ENCODE measurements at places on chromosomes 11 and 22.
A peak's percentile ranks its signal among the peaks of the same experiment; 100 is the strongest.

DNA sequence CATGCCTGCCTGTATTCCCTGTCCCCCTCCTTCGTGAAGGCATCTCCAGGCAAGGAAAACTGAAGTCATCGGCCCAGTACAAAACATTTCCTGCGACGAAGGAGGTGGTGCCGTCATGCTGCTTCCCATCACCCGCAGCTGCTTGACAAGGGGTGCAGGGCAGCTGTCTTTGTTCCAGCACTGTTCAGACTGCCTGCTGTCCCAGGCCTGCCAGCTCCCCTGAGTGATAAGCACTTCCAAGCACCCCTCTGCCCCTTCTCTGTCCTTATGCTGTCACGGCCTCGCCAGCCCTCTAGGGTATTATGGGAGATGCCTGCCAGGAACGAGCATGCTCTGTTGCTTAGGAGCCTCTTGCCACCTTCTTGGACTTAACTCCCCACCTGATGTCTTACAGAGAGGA, 37.1 kb upstream of the BSX start:
- DNase-seq = no peak

GRCh38 chr11:73759610-73760134, 1.2 kb downstream of the RAB6A start:
- DNase-seq = no peak

GRCh38 chr11:128522055-128522942, 65.1 kb downstream of the ETS1 start:
- peak; percentile 70 for DNase-seq

GRCh38 chr22:20009582-20010306, 6.9 kb downstream of the ARVCF start:
- DNase-seq = no peak

DNA sequence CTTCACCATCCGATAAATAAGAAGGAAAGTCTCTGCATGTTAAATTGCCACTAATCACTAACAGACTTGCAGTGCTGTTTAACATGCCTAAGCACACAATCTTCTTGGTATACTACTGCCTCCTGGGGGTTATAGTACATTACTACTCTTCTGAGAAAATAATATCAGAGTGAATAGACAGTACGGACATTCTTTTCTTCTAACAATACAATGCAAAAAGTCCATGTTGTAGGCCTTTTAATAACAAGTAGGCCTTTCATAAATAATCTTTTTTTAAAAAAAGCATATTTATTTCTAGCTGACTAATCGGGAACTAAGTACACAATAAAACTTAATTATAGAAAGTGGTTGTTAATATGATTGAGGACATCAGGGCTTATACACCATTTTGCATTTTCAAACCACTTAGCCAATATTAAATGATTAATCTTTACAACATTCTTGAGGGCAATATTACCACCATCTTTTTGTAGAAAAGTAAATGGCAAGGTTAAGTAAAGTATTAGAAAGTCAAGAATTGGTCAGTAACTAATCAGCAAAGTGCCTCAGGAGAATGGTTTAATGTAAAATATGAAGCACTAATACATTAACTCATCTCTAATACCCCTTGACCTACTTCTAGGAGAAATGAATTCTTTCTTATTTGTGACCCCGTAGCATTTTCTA, 84.7 kb downstream of the TTC28 start:
- DNase-seq = no peak

GRCh38 chr22:36162127-36163034, 1.8 kb upstream of the APOL3 start:
- DNase-seq = no peak

DNA sequence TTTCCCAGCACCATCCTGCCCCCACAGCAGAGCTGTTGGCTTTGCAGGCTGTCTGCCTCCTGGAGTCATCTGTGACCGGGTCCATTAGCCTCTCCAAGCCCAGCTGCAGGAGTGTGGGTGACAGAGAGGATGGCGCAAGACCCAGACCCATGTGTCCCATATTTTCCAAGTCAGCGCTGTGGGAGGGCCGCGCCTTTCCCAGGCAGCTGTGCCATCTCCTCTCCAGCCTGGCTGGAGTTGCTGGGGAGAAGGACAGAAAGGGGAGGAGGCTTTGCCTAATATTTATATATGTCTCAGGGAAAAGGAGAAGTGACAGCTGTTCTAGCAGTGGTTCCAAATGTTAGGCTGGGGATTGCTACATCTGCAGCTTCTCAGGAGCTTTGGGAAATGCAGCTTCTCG, 15.7 kb downstream of the DTX4 start:
- DNase-seq = no peak

DNA sequence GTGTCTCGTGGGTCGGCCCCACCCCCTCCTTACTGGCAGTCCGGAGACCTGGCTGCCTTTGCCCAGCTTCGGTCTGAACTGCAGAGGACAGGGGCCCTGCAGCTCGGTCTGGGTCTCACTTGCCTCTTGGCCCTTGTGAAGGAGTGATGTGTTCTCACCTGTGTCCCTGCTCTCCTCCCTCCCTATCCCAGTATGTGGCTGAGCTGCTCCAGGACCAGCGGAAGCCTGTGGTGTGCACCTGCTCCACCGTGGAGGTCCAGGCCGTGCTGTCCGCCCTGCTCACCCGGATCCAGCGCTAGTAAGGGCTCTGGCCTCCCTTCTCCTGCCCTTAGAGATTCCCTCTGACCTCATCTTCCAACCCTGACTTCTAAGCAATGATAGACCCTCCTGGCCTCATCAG, 35.7 kb upstream of the RAB1B start:
- DNase-seq = no peak

DNA sequence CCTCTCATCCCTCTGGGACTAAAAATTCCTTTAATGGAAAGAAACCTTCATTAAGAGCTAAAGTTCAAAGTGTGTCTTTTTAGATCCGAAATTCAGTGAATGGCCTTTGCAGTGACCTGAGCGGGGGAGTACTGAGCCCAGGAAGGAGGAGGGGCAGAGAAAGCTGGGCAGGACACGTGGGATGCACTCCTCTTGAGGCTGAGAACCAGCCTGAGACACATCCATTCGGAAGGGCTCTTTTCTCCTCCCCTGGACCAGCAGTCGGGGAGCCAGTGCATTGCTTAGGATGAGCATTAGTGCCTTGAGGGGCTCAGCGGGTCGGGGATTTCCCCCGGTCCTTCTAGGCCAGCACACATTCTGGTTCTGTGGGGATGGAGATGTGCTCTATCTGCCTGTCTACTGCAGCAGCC, 258.9 kb upstream of the B3GAT1 start:
- DNase-seq = no peak

GRCh38 chr11:131511794-131512193, 141.4 kb downstream of the NTM start:
- no peak for DNase-seq

GRCh38 chr11:106234794-106235193, 157.3 kb downstream of the AASDHPPT start:
- DNase-seq = no peak

DNA sequence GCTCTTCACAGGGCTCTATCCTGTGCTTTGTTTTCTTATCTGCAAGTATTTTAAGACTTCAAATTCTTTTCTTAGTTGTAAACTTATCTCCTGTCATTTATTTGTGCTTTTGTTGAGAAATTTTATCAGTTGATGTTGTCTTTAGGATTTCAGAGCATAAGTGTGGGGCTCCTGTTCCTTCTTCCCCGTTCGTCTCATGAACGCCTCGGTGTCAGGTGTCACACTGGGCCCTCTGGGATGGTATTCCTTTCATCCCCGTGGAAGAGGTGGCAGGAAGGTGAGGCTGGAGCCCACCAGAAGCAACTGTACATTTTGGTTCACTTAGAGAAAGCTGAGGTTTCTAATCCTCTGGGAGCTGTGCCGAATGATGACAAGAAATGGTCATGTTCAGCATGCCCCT, 17.9 kb downstream of the NADSYN1 start:
- no peak for DNase-seq

DNA sequence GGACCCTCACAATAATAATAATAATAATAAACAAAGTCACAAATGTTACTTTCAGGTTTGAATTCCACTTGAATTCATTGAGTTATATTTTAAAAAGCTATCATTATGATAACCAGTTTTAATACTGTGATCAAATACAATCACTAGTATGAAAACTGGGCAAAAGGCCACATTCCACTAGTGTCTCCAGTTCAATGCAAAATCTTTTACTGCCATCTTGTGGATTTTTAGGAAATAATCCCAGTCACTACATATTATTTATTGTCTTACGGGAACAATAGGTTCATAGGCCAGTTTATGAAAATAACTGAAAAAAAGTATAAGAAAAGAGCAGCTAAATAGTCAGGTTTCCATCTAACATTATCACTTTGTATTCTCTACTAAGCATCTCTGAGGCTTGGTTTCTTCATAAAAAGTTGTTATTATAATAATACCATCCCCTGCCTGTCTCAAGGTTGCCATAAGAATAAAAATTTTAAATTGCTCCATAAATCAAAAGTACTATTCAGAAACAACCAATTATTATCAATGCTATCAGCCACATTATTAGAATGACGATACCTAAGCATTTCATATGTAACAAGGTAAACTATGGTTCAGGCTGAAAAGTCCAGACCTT, 533.9 kb upstream of the CCDC90B start:
- DNase-seq = no peak

DNA sequence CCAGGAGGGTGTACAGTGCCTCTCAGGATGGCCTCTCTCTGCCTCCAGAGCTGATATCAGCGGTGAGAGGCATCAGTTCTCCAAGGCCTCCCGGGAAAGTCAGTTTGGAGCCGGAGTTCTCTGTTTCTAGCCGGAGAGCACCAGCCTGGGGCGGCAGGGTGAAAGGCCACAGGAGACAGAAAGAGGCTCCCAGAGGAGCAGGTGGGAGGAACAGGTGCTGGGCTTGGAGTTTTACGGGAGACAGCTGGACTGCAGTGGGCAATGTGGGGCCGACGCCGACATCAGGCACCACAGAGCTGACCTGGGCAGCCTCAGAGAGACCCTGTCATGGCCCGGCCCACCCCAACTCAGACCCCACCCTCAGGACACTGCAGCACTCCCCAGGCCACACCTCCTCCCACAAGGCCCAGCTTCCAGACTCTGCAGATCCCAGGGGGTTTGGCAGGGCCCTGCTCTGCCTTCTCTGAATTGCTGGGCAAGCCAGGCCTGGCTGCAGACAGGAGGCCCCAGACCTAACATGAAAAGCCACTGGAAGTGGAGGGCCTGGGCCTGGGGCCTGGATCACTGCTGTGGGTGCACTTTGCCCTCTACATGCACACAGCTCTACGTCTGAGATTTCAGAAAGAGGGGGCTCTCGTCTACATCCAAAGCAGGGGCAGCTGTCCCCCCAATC, 885.6 kb downstream of the BRD1 start:
- DNase-seq = no peak

DNA sequence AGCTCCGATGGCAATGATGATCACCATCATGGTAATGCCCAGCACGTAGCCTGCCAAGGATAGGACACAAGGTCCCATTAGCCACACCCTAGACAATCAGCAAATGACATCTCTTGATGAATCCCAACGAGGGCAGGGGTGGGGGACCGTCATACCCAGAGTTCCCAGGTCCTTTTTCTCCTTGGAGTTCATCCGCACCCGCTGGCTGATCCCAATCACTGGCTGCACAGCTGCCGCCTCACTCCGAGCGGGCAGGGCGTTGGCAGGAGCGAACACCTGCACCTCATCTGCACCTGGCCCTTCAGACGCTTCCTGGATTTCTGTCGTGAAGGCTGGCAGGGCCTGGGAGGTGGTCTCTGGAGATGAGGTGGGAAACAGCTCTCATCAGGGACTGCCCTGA, 2.9 kb downstream of the PIK3IP1 start:
- DNase-seq = no peak

DNA sequence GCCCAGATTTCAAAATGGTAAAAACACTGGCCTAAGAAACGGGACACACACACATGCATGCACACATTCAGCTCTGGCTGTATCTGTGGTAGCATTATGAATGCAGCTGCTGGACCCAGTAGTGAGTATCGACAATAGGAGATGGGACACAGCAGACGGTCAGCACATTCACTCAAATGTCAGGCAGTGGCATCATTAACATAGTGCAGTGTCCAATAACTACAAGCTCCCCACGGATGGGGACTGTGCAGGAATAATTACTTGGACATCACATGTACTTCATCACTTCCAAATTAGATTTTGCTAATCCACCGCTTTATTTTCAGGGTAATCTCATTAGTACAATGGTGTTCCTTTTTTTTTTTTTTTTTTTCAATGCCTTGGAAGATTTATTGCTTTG, 109.5 kb downstream of the FANCF start:
- no peak for DNase-seq

DNA sequence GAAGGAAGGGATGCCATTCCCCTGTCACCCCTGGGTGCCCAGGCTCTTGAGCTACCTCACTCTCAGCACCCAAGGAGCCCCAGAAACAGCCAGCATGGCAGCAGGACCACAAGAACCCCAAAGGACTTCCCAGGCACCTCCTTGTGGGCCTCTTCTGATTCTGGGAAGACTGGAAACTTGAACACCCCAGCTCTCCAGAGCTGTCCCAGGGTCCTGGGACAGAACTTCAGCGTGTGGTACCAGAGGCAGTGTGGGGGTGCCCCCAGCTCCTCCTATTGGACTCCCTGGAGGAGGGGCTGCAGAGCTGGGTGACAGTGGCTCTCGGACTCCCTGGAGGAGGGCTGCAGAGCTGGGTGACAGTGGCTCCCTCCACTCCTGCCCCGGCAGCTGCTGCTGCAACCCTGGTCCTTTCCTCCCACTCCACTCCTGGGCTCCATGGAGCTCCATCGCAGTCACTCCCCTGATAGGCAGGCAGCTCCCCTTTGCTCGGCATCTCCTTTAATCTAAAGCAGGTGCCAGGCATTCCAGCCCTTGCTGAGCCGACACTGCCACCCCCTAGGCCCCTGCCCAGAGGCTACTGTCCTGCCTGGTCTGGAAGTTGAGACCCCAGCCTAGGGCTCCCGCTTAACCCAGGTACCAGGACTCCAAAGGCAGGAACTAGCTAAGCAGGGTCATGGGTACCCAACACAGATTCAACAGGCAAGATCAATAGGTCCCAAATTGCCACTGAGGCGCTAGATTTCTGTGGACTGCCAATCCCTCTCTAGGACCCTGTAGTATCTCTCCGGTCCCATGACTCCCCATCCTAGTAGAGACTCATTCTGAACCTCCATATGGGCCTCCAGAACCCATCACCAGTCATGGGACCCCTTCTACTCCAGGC, 2.7 kb downstream of the BCL9L start:
- DNase-seq = no peak

- DNase-seq = no peak
These were observed 13.4 kb downstream of the KDELR3 start for GRCh38 chr22:38481162-38481870.

Measured in activated CD8-positive, alpha-beta memory T cell treated with anti-CD3 and anti-CD28 coated beads for 4 hours (primary cell).